Occipital lobe (tissue), 3 donors: ENCODE measurements at places on chromosomes 12 and 14. TPM values are rescaled to one million over a fixed set of nuclear protein-coding genes. Genes with fewer than 3 reads are reported as not detected.

Gene SCARB1
- total RNA-seq, result 8.9 TPM

Gene PAH
- total RNA-seq, result 0.16 TPM

Gene CLEC4C
- not detected for total RNA-seq

Gene STRAP
- total RNA-seq, result 66.8 TPM

Gene CPNE6
- 10.8 TPM for total RNA-seq

Gene STXBP6
- 11.9 TPM for total RNA-seq
